ENCODE measurements at places on chromosomes 3 and 15.

GRCh38 chr3:51063053-51063452, 322.0 kb upstream of the MANF start:
- no peak for DNase-seq

DNA sequence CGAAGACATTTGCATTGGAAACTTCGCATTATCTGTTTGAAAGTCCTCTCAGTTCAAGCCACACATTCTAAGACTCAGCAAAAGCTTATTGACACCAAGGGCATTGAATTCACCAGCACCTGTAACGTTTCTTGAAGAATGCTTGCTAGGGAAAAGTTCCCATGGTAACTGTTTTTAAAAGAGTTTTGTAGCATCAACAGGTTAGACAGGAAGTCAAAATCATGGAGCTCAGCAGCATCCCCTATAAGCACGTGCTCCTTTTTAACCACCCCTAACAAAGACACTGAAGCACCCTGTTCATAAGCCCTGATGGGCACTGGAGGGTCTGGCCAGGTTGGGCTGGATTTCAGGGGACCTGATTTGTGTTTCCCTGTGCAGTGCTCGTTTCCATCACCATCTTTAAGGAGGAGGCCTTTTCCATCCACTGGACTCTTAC, 229.7 kb upstream of the BHLHE40 start:
- no peak for DNase-seq

DNA sequence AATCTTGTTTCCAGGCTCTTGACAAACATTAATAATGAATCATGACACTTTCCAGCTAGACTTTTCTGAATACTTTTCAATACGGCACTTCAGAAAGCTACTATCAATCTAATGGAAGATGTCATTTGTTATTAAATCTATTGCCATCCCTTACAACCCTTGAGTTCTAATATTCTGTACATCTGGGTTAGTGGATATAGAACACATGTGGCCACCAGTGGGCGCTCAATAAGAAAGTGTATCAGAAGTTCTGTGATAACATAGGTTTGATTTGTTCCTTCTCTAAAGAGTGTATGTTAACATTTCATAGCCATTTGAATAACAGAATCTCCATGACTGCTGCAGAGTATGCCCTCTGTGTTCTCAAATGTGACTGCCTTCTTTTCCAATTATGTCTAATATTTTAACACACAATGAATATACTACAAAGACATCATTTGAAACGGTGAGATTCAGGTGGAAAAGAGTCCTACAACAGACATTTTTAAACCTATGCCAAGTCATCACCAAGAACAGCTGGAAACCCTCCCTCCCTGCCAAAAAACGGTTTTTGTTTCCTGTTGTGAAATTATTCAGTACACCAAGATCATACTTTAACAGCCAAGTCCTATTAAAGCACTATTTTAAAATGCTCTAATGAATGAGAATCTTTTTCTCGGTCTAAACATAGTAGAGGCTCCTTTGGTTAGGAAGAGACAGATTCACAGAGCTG, 22.2 kb downstream of the ALDH1A2 start:
- DNase-seq: no peak

GRCh38 chr3:42839616-42840015, 30.4 kb downstream of the ACKR2 start:
- no peak for DNase-seq

GRCh38 chr3:166425900-166426611, 588.8 kb upstream of the BCHE start:
- no peak for DNase-seq

GRCh38 chr3:3110749-3111361, 681 bp upstream of the IL5RA start:
- no peak for DNase-seq

DNA sequence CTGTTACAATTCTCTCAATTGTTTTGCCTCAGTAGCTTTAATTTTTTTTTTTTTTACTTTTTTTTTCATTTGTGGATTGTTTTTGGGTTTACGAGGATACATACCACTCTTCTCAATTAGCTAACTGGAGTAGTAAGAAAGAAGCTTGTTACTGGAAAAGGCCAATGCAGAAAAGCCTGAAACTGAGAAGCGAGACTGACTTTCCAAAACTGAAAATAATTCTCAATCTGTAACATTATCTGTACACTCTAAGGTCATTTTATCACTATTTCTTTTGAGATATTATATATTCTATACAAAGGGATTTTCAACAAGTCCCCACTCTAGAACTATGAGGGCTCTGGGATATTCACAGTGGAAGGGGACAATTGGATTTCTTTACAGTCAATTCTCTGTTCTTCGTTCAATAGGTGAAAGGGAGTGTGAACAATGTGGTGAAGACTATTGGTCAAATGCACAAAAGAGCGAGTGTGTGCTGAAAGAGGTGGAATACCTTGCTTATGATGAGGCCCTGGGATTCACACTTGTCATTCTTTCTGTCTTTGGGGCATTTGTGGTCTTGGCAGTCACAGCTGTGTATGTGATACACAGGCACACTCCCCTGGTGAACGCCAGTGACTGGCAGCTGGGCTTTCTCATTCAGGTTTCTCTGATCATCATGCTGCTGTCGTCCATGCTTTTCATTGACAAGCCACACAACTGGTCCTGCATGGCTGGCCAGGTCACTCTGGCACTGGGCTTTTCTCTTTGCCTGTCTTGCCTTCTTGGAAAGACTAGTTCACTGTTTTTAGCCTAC, 83.9 kb upstream of the KCNAB1 start:
- DNase-seq: no peak

GRCh38 chr15:64693134-64693533, 82.3 kb downstream of the RBPMS2 start:
- peak; percentile 80 for DNase-seq

DNA sequence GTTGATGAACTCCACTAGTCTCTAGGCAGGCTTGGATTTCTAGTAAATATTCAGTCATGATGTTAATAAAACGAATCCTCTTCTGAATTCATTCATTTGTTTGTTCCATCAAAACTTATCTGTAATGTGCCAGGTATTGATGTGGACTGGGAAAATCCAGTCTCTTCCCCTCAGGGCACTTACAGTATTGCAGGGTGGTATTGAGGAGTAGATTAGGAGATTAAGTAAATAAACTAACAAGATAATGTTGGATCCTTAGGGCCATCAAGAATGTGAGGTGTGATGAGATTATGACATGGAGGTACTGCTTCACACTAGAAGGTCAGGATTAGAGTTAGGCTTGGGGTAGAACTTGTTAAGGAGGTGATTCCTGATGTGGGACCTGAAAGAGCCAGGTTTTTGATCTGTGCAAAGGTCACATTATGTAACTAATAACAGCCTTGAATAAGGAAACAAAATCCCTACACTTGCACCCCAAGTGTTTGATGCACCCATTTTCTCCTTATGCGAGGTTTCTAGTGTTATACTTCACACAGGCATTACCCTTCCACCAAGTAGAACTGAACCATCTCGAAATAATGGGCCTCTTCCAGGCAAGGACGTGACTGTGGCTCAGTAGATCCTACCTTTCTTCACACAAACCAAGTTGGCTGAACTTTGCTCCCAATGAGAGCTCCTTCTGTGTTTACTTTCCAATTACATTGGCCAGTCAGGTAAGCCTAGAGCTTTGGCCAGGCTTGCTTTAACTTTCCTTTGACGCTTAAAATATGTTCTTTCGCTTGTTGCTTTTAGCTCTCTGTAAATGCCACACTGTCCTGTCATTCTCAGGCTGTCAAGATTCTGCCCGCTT, 16.7 kb downstream of the MCTP2 start:
- DNase-seq: no peak

GRCh38 chr15:64921711-64922110, 10.0 kb downstream of the ANKDD1A start:
- DNase-seq: no peak

- DNase-seq: no peak
These were observed 13.9 kb upstream of the PAQR9 start for GRCh38 chr3:142977399-142977728.

DNA sequence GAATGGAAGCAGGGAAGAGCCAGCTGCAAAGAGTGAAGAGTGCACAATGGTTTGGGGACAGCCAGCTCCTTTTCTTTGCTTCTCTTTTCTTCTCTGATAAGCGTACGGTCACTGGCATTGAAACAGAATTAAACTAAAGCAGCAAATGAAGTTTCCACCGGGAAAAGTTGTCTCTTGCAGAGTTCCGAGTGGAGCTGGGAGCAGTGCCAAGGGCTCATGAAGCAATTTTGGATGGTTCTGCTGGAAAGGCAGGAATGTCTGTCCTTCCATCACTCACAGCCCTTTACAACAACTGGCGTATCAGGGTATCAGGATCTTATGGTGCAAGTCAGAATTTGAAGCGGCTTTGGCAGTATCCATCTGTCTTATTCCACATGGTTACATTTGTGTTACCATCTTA, 1042.9 kb downstream of the NTRK3 start:
- no peak for DNase-seq

GRCh38 chr3:17394541-17395155, 347.8 kb downstream of the TBC1D5 start:
- DNase-seq: no peak

- no peak for DNase-seq
These were observed 85.5 kb downstream of the NCEH1 start for GRCh38 chr3:172625404-172625803.

DNA sequence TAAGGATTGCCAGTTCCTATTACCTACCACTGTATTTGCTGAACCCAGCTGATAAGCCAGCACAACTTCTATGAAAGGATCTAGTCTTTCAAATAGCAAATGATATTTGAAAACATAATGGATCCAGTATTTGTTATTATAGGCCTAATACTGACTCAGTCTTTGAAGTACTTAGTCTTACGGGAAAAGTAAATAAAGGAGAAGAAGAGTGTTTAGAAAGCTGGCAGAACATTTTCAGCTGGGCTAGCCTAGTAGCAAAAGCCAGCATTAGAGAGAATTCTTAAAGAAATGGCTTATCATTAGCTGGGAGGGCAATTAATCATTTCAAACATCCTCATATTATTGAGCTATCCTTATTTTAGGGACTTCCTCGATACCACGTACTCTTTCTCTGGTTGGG, 101.4 kb upstream of the GOLIM4 start:
- DNase-seq: no peak

DNA sequence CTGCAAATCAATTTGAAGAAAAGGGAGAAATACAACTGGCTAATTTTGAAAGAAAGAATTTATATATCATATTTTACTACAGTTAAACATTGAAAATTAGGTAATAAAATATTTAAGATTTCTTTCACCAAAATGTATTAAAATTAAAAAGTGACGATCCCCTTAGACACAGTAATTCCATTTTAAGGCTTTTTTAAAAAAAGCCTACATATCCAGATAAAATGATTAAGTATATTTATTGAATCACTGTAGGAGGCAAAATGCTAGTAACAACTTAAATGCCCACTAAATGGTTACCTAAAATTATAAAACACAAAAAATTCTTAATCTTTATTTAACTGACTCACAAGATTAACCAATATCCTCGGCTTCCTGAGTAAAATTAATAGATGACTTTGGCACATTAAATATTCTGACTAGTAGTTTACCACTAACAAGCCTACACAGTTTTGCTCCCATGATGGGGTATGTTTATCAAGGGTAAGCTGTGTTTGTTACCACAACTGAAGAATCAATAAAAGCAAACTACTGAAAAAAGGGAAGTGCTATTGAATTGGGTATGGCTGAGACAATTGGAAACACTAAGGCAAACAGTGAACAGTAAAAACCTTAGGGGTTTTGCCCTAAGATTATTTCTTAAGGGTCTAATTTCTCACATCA, 28.4 kb downstream of the ANKRD28 start:
- no peak for DNase-seq

DNA sequence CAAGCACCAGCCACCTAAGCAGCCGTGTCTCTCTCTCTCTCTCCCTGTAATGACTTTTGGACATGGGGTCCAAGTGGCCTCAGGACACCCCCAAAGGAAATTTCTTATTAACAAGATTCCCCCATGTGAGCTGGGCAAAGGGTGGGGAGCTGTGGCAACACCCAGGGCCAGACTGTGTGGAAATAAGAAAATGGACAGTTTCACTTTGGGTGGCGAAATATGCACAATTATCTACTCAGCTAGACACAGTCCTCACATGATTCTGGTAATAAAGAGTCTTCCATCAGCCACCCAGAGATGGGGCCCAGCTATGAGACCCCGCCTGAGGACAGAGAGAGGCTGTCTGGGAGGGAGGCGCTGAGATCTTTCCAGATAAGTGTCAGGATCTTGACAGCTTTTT, 96.8 kb upstream of the TPM1 start:
- DNase-seq: no peak

DNA sequence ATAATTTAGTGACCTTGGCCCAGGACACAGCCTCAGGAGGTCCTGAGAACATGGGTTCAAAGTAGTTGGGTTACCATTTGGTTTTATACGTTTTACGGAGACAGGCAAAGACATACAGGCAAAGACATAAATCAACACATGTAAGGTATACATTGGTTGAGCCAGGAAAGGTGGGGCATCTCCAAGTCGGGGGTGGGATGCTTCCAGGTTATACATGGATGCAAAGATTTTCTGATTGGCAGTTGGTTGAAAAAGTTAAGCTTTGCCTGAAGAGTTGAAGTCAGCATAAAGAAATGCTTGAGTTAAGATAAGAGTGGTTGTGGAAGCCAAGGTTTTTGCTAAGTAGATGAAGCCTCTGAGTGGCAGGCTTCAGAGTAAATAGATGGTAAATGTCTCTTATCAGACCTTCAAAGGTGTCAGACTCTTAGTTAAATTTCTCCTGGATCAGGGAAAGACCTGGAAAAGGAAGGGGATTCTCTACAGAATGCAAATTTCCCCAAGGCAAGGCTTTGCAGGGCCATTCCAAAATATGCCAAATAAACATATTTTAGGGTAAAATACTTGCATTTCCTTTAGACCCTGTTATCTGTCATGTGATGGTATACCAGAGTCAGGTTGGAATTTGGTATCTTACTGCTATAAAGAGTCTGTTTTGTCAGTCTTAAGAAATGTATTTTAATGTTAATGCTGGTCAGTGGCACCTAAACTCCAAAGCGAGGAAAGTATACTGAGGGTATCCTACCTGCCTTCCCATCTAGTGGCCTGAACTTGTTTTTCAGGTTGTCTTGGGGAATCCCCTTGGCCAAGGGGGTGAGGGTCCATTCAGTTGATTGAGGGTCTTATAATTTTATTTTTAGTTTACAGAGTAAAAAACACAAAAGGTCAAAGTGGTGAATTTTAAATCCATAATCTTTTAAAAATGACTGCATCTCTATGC, 8.2 kb upstream of the PDHB start:
- DNase-seq: no peak

- DNase-seq: peak; percentile 34
These were observed 31.5 kb downstream of the KCNAB1 start for GRCh38 chr3:156151824-156152428.

Data from skeletal muscle cell (primary cell).